ENCODE measurements at places on chromosomes 7 and 10.

DNA sequence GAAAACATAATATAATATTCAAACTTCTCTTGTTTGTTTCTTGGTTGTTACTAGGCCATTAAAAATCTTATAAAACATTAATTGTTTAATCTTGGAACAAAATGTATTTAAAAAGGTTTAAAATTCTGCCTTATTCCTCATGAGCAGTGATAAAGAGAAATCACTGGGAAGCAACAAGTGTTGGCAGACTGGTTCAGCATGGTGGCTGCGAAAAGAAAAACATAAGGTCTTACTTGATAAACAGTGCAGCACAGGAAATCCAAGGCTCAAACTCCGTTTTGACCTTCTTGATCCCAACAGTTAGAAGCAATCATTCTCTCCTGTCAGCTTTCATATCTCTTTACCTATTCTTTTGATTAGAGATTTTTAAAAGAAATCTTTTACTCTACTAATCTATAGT, 530.8 kb downstream of the CNTNAP2 start:
- no peak for DNase-seq

DNA sequence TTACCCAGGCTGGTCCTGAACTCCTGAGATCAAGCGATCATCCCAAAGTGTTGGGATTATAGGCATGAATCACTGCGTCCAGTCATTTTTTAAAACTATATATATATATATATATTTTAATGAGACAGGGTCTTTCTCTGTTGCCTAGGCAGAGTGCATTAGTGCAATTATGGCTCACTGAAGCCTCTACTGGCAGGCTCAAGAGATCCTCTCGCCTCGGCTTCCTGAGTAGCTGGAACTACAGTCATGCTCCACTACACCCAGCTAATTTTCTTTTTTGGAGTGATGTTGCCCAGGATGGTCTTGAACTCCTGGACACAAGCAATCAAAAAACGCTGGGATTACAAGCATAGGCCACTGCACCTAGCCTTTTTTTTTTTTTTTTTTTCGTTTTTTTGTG, 55.3 kb upstream of the KAT6B start:
- DNase-seq, result peak; percentile 4

GRCh38 chr10:73228247-73228646, 18.8 kb downstream of the DNAJC9 start:
- DNase-seq, result no peak

DNA sequence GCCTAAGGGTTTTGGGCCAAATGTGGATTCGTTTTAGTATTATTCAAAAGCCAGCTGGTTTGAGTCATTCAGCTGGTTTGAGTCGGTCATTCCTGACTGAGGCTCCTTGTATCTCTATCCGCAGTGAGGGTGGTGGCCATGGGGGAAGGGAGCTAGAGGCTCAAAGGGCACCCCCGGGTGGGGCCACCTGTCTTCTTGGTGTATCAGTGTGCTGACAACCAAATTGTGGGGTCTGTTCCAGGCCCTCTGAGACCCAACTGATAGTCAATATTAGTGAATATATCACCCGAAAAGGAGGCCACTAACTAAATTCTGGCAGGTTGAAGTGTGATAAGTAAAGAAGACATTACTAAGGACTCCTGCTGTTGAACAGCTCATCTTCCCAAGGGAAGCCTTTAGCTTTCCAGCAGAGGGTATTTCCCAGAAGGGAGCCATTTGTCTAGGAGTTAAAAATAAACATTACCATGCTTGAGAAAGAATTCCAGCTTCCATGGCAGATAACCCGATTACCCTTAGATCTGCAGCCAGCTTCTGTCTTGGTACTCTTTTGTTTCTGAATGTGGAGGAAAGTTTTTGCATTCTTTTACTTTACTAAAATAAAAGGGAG, 29.9 kb upstream of the DDX50 start:
- peak; percentile 35 for DNase-seq

DNA sequence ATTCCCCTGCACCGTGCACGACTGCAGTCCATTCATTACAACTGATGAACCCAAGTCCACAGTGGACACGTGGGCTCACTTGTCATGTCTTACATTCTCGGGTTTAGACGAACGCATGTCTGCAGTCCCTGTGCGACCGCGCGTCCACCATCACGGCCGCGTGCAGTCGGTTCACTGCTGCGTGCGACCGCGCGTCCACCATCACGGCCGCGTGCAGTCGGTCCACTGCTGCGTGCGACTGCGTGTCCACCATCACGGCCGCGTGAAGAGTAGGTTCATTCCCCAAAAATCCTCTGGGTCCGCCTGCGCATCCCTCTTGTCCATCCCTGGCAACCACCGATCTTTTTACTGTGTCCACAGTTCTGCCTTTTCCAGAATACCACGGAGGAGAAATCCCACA, 100.5 kb downstream of the MAD1L1 start:
- DNase-seq, result no peak

DNA sequence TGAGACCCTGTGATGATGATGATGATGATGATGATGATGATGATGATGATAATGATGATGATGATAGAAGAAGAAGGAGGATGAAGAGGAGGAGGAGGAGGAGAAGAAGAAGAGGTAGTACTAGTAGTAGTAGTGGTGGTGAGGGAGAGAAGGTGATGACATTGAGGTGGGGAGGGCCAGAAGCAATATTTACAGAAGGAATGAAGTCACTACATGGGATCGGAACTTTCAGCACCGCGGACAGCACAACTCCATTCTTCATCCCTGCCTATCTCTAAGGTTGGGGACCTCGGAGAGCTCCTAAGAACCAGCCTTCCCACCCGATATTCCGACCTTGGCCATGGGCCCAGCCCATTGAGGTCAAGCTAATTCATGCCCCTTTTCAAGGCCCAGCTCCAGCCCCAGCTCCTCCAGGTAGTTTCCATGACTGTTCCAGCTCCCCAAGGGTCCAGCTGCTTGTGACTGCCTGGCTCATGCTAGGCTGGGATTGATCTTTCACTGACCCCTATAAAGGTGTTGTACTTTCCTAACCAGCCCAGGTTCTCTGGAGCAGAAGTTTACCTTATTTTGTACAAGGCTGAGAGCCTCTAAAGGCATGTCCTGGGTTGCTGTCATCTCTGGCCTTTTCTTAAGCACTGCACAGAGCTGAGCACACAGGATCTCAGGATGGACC, 10.3 kb downstream of the CRHR2 start:
- DNase-seq, result no peak

DNA sequence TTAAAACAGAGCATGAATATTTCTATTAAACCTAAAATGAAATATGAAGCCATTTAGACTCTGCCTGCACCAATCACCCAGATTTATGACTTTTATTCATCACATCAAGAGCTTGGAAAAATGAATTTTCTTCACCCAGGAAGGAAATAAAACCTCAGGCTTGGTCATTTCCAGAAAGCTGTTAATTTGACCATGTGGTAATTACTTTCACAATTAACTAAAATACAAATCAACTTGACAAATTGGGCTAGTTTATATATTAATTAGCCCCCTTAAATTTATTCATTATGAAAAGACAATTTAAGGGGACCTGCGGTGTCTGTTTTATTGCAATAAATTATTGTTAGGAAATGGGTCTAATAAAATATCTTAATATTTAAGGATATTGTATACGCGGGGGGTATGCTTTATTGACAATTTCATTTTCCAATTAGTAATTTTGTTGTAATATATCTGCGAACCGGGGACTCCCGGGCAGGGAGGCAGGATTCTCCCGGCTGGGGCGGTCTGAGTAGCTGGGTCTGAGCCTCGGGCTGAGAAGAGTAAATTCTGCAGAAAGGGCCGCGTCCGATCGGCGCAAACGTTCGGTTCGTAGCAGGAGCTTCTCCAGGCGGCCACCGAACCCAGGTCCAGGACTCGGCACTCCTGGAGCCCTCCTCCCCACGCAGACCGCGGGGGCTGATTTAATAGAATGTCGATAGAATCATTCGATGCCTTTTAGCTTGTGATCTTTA, 9.4 kb upstream of the MNX1 start:
- DNase-seq, result no peak

DNA sequence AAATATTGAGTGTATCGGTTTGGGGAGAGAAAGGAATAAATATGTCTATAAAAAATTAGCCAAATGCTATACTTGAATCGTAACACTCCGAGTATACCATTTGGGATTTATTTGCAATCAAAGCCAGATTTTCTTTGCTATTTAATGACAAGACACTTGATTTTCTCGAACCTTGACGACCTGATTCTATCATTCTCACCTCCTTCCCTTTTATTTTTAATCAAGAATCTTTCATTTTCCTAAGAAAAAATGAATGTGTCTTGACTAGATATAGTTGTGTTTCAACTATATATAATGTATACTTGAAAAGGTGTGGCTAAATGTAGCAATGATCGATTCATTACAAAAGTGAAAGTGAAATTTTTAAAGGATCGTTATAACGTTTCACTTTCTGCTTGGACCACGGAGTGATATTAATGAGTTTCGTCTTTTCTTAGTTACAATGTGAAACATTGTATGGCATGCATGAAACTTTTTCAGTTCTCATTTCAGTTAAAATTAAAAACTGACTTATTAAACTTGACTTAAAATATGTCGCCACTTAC, 562 bp downstream of the NUB1 start:
- DNase-seq, result no peak

GRCh38 chr10:120477743-120478141, 20.7 kb downstream of the PLPP4 start:
- no peak for DNase-seq

- DNase-seq, result no peak
Observed at GRCh38 chr7:17239683-17240521, 58.5 kb upstream of the AHR start.

- no peak for DNase-seq
Observed at GRCh38 chr7:148304083-148304335, 286.6 kb upstream of the C7orf33 start.

DNA sequence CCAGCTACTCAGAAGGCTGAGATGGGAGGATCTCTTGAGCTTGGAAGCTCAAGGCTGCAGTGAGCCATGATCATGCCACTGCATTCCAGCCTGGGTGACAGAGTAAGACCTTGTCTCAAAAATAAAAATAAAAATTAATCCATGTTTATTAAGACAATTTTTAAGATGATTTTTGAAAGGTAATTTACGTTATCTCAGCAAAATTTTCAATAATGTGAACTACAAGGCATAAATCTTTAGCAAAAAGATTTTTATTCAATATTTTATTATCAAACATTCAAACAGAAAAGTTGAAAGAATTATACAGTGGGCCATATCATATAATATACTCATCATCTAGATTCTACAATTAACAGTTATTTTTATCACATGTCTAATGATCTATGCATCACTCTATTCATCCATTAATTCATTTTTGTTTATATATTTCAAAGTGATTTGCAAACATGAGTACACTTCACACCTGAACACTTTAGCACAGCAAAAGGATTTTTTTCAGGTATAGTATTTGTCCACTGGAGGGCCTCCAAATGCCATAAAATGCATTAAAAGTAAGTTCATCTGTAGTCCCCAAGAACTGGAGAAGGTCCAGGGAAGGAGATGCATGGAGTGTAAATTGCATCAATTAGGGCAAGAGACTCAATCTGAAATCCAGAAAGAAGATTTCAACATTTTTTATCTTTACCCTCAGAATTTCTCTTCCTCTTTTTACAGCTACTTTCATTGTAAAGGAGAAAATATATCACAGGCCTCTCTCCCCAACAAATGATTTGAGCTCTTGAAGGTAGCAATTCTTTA, 38.6 kb upstream of the RSBN1L start:
- peak; percentile 74 for DNase-seq

DNA sequence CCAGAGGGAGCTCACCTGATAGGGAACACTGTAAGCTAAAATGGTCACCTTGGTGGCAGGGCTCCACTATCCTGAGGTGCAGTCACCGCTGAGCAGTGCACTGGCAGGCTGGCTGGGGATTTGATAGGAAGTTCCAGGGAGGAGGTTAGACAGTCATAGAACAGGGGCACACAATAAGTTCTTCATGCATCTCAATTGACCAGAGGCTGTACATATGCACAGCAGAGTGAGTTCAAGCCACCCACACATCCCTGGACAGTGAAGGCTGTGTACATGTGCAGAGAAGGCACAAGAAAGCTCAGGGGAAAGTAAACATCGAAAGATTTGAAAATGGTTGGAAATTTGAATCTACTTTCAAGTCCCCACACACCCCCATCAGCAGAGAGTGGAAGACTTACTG, 13.9 kb downstream of the PRTFDC1 start:
- no peak for DNase-seq
